ENCODE measurements at places on chromosomes 16 and 17.

- DNase-seq = no peak
Observed at GRCh38 chr16:23570992-23571632, 13.6 kb downstream of the UBFD1 start.

GRCh38 chr17:48131216-48131824, 23.8 kb downstream of the SNX11 start:
- peak; percentile 83 for DNase-seq

DNA sequence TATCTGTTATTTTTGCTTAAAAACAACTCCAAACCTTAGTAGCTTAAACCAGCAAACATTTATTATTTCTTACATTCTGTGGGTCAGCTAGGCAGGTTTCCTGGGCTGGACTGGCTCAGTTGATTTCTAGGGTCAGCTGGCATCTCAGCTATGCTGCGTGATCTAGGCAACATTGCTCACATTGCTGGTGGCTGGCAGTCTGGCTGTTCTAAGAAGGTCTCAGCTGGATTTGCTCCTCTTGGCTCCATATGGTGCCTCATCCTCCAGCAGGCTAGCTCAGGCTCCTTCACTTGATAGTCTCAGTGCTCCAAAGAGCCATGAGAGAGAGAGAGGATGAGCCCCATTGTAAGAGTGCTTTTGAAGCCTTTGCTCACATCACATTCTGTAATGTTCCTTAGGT, 470.6 kb upstream of the CDH5 start:
- no peak for DNase-seq

DNA sequence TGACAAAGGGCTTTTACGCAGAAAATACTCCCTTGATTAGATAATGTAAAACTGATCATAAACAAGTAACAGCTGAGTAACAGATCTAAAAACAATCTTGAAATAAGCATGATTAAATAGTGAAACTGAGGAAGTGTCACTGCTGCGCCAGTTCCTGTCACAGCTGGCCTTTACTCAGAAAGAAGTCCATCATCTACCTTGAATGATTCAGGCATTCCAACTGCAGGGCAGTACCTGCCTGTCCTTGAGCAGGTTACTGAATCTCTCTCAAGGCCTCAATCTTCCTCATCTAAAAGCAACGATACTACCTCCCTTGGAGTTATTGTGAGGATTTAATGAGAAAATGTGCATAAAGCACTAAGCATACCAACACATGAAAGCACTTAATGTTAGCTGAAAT, 12.7 kb downstream of the PHLPP2 start:
- no peak for DNase-seq

GRCh38 chr16:68512183-68512582, 26.9 kb upstream of the ZFP90 start:
- no peak for DNase-seq

DNA sequence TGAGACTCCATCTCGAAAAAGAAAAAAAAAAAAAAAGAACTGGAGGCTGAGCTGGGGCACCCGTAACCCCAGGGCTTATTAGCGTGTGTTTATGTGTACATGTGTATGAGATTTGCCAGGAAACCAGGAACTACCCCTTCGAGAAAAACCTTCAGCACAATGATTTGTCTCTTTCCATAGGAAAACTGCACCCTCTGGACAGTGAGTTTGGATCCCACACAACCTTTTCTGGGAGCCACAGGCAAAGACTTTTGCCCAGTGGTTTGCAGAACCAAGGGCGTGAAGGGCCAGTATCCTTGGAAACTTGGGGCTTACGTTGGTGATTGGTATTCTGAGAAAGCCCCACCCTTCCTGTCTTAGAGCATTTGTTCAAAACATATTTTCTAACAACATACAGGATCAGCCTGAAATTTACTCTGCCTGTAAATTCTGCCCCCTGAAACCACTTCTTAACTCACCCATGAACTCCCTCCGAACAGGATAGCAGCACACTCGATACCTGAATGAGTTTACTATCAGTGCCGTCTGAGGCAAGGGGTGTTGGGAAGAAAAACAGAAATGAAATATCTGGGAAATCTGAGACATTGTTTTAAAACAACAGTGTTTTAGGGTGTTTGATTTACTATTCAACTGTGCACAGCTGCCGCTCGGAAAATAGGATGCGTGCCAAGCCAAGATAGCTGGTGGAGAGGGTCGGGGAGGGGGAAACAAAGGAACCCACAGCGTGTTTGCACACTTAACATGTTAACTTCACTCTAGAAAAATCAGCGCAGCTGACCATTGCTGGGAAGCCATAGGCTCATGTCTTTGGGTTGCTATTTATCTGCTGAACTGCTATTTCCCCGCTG, 40.2 kb upstream of the MAF start:
- DNase-seq = no peak

DNA sequence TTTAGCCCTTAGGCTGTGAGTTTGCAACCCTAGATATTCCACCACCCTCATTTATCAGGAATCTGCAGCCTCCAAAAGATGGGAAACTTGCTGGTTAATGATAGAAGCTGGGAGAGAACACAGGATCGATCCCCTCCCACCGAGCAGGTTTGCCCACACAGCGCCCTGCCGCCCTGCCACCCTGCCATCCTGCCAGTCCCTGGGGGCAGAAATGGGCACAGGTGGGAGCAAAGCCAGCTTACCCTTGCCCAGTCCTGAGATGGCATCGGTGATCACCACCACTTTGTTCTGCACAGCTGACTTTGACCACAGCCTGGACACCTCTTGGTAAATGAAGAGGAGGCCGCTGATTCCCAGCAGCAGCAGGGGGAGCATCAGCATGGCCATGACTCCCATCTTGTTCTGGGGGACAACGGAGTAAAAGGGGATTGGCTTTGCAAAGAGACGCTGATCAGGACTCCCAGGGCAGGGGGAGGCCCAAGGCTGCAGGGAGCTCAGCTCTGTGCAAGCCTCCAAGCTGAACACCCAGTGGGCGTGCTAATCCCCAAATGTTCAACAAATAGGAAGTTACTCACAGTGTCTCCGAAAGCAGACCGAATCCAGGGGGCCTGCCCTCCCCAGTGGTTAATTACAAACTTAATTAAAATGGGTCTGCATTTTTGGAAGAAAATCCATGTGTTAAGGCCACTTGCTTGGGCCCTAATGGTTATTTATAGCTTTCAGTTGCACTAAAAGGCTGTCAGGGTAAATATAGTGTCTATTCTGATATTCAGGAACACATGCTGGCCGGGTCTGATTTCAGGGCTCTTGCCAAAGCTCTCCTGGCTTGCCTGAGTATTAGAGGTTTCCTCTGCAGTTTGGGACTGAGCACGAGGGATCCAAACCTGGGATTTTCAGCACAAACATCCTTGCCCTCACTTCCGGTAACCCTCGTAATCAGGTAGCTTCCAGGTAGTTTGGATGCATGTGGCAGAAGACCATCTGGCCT, at the start of gene DHRS7C:
Gene DHRS7C, minus strand, starts transcription at position 704 of the 988 bp plus-strand sequence. Its CDS starts 308 bp downstream, at position 396.
- no peak for DNase-seq

- no peak for DNase-seq
Observed at GRCh38 chr16:50652836-50653425, 28.2 kb downstream of the SNX20 start.

DNA sequence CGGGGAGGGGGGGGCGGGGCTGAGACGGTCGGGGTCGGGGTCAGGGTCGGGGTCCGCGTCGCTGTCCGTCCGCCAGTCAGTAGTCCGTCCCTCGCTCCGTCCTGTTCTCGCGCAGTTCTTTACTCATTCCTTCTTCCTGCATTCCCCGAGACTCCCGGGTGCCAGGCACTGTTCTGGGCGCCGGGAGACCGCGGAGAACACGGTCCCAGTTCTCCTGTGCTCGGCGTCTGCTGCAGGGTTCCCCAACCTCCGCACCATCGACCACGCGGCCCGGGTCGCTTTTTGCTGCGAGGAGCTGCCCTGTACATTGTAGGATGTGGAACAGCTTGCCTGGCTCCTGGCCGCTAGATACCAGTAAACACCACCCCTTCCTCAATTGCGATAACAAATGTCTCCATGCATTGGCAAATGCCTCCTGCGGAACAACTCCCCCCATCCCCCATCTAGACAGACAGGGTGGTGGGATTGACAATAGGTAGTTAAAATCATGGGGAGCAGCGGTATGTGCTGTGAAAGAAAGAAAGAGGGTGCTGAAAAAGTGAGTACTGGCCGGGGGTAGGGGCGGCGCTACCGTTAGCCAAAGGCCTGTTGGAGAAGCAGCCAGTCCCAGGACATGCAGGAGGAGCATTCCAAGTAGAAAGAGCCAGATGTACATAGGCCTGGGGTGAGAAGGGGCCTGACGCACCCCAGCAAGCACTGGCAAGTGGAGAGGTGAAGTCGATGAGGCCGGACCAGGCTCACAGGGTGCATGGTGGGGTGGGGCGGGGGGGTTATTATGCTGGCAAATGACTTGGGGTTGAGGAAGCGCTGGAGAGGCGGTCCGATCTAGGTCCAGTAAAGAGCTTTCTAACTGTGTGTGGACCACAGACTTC, 631 bp downstream of the TRAF7 start:
- DNase-seq = no peak

GRCh38 chr17:65324611-65325342, 187.6 kb downstream of the RGS9 start:
- DNase-seq = no peak
